Natural killer cell (primary cell): ENCODE measurements at places on chromosomes 11 and 22. TPM values are rescaled to one million over a fixed set of nuclear protein-coding genes. Genes with fewer than 3 reads are reported as not detected.

DNA sequence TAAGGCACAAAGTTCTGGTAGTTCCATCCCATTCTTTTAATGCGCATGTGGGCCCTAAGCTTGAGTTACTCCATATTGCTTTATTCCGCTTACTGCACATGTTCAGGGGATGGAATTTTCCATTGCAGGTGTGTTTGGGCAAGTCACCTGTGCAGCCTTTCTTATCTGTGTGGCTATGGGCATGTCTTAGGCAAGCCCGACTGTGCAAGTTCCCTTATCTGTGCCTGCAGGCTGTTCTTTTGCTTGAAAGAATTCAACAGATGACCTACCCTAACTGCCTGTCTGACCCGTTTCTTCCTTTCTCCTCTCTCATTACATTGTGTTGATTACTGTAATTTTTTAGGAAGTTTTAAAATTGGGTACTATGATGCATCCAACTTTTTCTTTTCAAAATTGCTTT is 363.6 kb downstream of the TTC28 start:
- DNase-seq, result no peak

C1QTNF5 gene
- total RNA-seq, result not detected

GRCh38 chr11:116403794-116404461 is 368.9 kb downstream of the BUD13 start:
- no peak for DNase-seq

- DNase-seq, result no peak
These were observed 2.9 kb downstream of the SPINDOC start for GRCh38 chr11:63816166-63816565.

- no peak for DNase-seq
These were observed 18.2 kb upstream of the WDR74 start for GRCh38 chr11:62857541-62857982.

DNA sequence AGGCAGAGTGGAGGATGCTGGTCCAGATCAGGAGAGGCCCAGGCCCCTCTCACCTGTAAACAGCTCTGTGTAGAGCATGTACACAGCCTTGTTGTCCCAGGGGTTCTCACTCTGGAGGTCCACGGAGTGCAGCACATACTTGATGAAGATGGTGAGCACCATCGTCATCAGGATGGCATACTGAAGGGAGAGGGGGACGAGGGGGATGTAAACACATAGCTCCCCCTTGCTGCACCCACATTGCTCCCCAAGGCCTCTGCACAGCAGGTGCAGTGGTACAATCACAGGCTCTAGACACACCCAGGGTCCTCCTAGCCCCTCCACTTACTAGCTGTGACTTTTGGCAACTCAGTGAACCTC is 2.9 kb downstream of the SYVN1 start:
- peak; percentile 7 for DNase-seq

SPDYC gene
- total RNA-seq, result not detected

- DNase-seq, result no peak
These were observed 102.4 kb downstream of the MORC2 start for GRCh38 chr22:30866216-30866615.

DNA sequence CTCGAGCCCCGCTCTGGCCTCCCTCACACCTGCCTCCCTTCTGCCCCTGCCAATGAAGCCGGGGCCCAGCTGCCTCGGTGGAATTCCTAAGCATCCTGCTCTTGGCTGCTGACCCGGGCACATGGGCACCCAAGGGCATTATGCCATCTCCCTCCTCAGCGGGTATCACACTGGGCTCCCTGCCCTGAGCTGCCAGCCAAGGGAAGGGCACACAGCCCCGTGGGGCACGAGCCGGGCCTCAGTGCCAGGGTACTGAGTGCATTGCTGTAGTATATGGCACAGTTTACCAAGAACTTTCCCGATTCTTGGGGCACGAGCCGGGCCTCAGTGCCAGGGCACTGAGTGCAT is 43.8 kb upstream of the JAM3 start:
- no peak for DNase-seq

DNA sequence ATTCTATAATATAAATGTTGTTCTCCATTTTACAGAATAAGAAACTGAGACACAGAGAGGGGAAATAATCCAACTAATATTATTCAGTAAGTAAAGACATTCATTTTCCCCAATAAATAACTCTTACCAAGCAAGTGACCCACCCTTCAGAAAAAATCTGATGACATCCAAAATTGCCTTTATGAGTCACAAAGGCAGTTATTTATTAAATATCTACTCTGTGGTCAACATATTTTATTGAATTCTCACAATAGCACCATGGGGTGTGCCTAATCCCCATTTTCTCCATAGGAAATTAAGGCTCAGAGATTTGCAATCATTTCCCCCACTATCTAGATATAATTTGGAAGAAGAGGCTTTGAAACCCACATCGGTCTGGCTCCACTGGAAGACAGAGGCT is 161.5 kb upstream of the ISX start:
- no peak for DNase-seq

DNA sequence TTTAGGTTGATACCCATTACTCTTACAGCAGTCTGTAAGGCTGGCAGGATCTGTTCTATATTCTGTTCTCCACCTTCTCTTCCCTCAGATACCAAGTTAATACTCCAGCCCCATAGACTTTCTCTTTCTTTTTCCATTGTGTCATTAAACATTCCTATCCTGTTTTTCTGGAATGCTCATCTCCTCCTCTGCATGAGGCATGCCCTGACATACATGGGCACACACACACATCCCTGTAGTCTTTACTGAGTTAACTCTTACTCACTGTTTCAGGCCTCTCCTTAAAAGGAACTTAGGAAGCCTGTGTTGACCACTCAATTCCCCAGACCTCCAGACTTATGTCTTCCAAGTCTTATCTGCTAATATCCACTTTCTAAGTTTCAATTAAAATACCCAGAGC is 476.8 kb downstream of the METTL15 start:
- DNase-seq, result no peak

DNA sequence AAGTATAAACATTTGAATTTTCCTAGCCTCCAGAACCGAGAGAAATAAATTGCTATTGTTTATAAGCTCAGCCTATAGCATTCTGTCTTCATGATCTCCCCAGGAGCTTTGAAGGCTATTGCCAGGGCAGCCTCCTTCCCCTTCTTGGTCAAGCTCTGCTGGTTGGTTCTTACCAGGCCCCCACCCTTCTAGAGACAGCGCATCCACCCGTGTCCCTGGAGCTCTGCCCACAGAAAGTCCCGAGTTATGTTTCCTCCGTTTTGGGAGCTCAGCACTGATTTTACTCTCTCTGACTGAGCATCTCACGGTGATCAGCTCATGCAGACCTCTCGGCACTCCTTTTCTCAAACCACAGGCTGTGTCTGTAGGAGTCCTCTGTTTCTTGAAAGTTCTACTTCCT is 123.8 kb upstream of the SORL1-AS1 start:
- DNase-seq, result no peak

TRPT1 gene
- 30.8 TPM for total RNA-seq

DNA sequence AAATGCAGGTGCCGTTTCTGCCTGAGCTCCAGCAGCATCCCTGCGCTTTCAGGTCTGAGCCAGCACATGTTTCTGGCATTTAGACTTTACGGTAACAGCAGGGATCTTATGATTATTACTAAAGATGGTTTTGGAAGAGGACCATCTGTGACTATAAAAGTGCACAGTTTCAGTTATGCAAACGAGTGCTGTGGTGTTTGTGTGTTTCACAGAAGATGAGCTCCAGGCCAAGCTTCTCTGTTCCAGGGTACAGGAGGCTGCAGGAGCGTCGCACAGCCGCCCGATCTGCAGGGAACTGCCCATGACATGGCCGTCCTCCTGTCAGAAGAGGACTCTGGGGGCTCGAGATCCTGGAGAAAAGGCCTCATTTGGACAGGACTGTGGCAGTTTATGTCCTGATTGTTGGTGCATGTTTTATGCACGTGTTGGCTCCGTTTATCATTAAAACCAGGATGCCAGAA is 297.3 kb downstream of the TBC1D22A start:
- no peak for DNase-seq

GRCh38 chr22:20412474-20413216 is 18.7 kb downstream of the ZNF74 start:
- DNase-seq, result no peak

- no peak for DNase-seq
These were observed 185.9 kb upstream of the ZBED5 start for GRCh38 chr11:11043721-11044120.

DAGLA gene
- total RNA-seq, result 0.18 TPM

GRCh38 chr22:29860006-29860766 is 22.1 kb upstream of the ASCC2 start:
- no peak for DNase-seq

DNA sequence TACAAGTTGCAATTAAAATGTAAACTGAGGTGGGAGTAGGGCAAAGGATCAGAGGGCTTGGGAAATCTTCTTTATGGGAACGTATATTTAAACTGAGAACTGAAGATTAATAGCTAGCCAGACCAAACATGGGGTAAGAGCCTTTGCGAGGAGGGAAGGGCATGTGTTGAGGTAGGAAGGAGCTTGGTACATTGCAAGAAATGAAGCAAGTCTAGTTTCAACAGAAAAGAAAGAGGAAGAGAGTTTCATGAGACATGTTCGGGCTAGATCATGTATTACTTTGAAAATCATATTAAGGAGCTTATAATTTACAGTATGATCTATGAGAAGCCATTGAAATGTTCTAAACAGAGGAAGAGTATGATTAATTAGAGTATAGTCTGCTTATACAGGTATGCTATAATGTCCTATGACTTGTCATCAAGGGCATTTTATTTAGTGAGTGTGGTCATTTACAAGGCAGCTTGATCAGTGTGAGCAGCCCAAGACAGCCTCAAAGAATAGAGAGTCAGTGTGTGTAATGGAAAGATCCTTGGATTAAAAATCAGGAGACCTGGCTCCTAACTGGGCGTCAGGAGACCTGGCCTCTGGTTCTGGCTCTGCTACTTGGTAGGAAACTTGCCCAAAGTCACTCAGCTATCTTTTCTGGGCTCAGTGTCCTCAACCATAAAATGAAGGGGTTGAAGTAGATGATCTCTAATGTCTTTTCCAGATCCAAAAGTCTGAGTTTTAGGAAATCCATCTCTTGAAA is 10.9 kb downstream of the GAS2 start:
- no peak for DNase-seq

TXN2 gene
- total RNA-seq, result 45.4 TPM

CALCA gene
- total RNA-seq, result not detected

DNA sequence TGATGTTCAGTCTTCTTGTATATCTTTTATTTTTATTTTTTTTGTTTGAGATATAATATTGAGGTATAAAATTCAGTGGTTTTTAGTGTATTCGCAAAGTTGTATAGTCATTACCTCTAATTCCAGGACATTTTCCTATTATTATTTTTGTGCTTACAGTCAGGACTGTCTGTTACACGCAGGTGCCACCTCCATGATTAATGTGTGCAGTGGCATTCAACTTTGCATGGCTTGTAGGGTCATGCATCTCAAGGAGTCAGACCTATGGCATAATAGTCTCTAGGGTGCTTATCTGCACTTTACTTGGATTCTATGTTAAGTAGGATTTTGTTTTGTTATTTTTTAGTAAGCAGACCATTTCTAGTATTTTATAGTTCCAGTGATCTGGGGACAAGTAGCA is 1.0 kb downstream of the CTR9 start:
- DNase-seq, result no peak

SMIM35 gene
- total RNA-seq, result 0.33 TPM

JHY gene
- total RNA-seq, result 1.2 TPM

MAJIN gene
- not detected for total RNA-seq

DNA sequence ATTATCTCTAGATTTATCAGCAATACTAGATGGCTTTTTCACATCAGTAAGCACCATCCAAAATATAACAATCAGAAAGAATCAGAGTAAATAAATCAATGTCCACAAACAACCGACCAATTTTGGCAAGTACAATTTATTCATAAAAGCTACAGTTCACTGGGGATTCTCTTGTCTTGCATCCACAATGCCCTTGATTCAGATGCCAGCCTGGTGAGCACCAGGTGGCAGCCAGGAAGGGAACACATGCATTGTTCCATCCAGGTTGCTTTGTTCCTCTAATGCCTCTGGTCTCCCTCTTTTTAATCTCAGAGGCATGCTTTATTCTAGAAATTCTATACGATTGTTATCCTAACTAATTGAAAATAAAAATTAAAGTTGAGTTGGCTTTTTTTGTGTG is 242.1 kb upstream of the KIRREL3 start:
- DNase-seq, result no peak

- no peak for DNase-seq
These were observed 49.3 kb downstream of the TSPAN18 start for GRCh38 chr11:44775985-44776446.

EIF3F gene
- 250 TPM for total RNA-seq

DNA sequence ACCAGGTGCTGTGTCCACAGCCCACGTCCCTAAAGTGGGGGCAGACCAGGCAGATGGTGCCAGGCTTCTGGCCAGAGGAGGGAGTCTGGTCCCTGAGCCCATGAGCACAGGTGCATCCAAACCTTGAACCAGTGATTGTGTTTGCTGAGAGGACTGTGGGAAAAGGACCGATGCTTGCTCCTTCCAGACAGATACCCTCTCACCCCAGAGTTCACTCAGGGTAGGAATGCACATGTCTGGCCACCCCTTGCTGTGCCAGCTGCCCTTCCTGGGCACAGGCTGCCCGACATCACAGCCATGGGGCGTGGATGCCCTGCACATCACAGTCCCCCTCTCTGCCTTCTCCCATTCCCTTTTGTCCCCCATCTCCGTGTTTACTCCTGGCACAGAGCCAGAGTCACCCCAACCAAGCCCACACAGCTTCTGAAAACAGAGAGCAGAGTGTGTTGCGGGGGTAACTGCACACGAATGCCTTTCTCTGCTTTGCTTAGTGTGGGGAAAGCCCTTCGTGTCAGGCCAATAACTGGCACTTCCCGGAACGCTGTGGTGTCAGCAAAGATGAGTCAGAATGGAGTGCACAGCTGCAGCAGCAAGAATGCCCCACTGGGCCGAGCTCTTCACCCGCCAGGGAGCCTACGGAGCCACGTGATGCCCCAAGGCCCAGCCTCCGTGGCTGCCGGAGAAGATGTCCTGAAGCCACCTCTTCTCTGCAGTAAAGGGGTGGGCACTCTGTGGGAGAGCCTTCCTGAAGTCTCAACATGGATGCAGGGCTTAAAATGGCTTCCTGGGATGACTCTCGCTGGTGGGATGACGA is 7.6 kb downstream of the CARS1 start:
- DNase-seq, result no peak

GRCh38 chr22:49147171-49147570 is 680.5 kb downstream of the BRD1 start:
- DNase-seq, result no peak

HOATZ gene
- not detected for total RNA-seq

TTLL12 gene
- 9.3 TPM for total RNA-seq

DNA sequence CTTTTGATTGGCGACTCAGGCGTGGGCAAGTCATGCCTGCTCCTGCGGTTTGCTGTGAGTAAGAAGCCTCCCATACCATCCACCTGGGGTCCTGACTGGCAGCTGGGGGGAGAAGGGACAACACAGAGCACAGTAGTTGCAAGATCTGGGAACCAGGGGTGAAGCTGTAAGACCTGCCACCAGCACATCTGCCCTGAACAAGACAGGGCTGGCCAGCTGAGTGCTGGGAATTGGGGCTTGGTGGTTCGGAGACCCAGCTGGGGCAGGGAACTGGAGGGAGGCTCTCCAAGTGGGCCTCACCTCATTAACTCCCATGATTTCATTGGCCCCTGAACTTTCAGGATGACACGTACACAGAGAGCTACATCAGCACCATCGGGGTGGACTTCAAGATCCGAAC is 3.4 kb downstream of the RAB1B start:
- DNase-seq, result no peak
